ENCODE measurements at places on chromosomes 11 and 22. TPM values are rescaled to one million over a fixed set of nuclear protein-coding genes. Genes with fewer than 3 reads are reported as not detected.
A peak's percentile ranks its signal among the peaks of the same experiment; 100 is the strongest.

The LMO1 gene
- not detected for total RNA-seq

The LIF gene
- total RNA-seq = 161 TPM

The CCDC89 gene
- not detected for total RNA-seq

The CTTN gene
- 8.6 TPM for total RNA-seq

The ACRV1 gene
- total RNA-seq = not detected

- H3K27ac ChIP-seq = no peak overlapping the region
- DNase-seq = peak; percentile 24
- H3K4me1 ChIP-seq = peaks cover 52% of the 10 kb centered on the region
Measured at GRCh38 chr11:86212019-86212611, 32.4 kb upstream of the EED start.

DNA sequence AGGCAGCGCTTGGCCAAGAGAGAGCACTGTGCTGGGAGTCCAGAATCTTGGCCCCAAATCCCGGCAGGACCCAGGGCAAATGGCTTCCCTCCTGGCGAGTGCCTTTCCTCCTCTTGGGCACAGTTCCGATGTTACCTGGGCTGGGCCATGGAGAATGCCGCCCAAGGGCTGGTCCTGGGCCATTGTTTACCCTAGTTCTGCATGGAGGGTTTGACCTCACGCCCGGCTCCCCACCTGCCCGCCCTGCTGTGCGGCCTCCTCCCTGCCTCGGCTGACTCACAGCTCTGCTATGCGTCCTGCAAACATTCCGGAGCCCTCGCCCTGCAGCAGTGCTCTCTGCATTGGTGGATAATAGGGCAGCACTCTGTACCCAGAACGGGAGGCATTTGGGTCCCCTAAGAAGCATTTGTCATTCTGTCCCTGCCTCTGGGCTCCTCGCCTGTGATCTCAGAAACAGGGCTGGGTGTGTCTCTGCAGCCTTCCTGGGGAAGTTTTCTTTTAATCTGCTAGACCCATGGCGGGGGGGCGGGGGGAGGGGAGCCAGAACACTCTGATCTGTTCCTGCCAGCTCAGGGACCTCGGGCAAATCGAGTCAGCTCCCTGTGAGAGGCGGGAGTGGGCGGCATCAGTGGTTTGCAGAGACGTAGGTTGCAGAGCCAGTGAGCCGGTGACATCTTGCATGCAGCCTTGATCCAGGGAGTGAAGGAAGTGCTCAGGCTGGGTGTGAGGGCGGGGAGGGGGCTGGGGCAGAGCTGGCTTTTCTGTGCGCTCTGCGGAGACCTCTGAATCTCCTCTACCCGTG is 32.9 kb upstream of the SMIM38 start:
- DNase-seq = peak; percentile 95
- H3K36me3 ChIP-seq = no peaks in the 10 kb centered on the region
- H3K27ac ChIP-seq = peak overlapping the region; percentile 86
- H3K4me3 ChIP-seq = peak overlapping the region; percentile 14
- H3K27me3 ChIP-seq = no peaks in the 10 kb centered on the region

DNA sequence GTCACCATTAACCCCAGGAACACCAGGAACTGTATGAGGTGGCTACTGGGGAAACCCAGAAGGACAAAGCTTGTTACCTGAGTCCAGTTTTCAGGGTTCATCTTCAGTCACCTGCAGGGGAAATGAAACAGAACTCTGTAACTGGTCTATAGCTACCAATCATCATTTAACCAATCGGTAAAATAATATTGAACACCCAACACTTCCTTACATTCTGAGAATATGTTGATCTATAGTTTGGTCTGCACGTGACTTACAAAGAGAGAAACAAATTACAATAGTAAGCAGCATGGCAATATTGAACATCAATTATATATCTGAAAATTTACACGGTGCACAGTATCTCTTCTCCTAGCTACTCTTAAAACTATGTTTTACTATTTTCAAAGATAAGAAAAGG is at the start of gene OR6T1:
Gene OR6T1 (minus strand): TSS at position 101 of the 400 bp plus-strand sequence. CDS start 0 bp downstream, at position 101.
- no peaks in the 10 kb centered on the region for H3K36me3 ChIP-seq
- H3K4me1 ChIP-seq = no peaks in the 10 kb centered on the region
- peaks cover 5% of the 10 kb centered on the region for H3K27me3 ChIP-seq
- no peak within 1 kb of the TSS for H3K4me3 ChIP-seq
- no peak within 1 kb of the TSS for H3K27ac ChIP-seq
- DNase-seq = no peak

DNA sequence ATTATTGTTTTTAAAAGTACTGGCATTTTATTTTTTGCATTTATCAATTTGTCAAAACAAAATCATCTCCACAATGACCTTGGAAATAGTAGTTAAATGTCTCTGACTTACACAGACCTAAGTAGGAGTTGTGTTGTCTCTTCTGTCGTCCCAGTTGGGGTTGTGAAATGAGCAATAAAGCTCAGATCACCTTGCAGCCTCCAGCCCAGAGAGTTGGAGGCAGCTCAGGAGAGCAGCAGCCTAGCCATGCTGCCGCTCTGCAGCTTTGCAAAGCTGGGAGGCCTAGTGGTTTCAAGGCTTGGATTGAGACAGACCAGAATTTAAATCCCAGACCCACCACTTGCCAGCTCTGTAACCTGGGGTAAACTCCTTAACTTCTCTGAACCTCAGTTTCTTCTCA is 65.2 kb upstream of the CRYBB3 start:
- peaks cover 4% of the 10 kb centered on the region for H3K4me1 ChIP-seq
- no peaks in the 10 kb centered on the region for H3K27me3 ChIP-seq
- no peak for DNase-seq
- no peak overlapping the region for H3K4me3 ChIP-seq

GRCh38 chr22:26097411-26097810 is 71.9 kb upstream of the SEZ6L start:
- DNase-seq = no peak
- no peaks in the 10 kb centered on the region for H3K36me3 ChIP-seq
- peaks cover 8% of the 10 kb centered on the region for H3K27me3 ChIP-seq
- no peak overlapping the region for H3K4me3 ChIP-seq
- no peak overlapping the region for H3K27ac ChIP-seq
- H3K4me1 ChIP-seq = no peaks in the 10 kb centered on the region
